ENCODE measurements at places on chromosomes 4 and X. TPM values are rescaled to one million over a fixed set of nuclear protein-coding genes. Genes with fewer than 3 reads are reported as not detected.

FAAH2 gene
- total RNA-seq = 0.47 TPM

CASK gene
- 7.4 TPM for total RNA-seq

CCKAR gene
- not detected for total RNA-seq

RASGEF1B gene
- total RNA-seq = 0.42 TPM

ZNF518B gene
- total RNA-seq = 38.1 TPM

MAGEA6 gene
- total RNA-seq = 107 TPM

MAGEA2 gene
- total RNA-seq = 27.5 TPM

KDR gene
- 0.13 TPM for total RNA-seq

DMRTC1 gene
- not detected for total RNA-seq

DRD5 gene
- total RNA-seq = not detected

HSFX1 gene
- not detected for total RNA-seq

GLRA3 gene
- total RNA-seq = 0.11 TPM

NAT8L gene
- 9.5 TPM for total RNA-seq

AKAP4 gene
- 0.11 TPM for total RNA-seq

TMEM131L gene
- 18.6 TPM for total RNA-seq

MAGEE1 gene
- 0.11 TPM for total RNA-seq

VEGFD gene
- total RNA-seq = 0.31 TPM

RAB9B gene
- total RNA-seq = not detected

FATE1 gene
- not detected for total RNA-seq

MAPK10 gene
- total RNA-seq = 0.53 TPM

MAGEC1 gene
- 37.0 TPM for total RNA-seq

POU4F2 gene
- not detected for total RNA-seq

TMEM31 gene
- not detected for total RNA-seq

PPP1R3F gene
- 0.81 TPM for total RNA-seq

CFAP47 gene
- total RNA-seq = 0.22 TPM

GPC3 gene
- 0.42 TPM for total RNA-seq

HS6ST2 gene
- total RNA-seq = not detected

TMPRSS11E gene
- not detected for total RNA-seq

SPRY1 gene
- 1.0 TPM for total RNA-seq

NLGN4X gene
- 0.07 TPM for total RNA-seq

MSMO1 gene
- 39.2 TPM for total RNA-seq

H2BW2 gene
- not detected for total RNA-seq

GABRG1 gene
- 0.22 TPM for total RNA-seq

GSX2 gene
- total RNA-seq = not detected
